ENCODE measurements at places on chromosomes 16 and 17. TPM values are rescaled to one million over a fixed set of nuclear protein-coding genes. Genes with fewer than 3 reads are reported as not detected.

DNA sequence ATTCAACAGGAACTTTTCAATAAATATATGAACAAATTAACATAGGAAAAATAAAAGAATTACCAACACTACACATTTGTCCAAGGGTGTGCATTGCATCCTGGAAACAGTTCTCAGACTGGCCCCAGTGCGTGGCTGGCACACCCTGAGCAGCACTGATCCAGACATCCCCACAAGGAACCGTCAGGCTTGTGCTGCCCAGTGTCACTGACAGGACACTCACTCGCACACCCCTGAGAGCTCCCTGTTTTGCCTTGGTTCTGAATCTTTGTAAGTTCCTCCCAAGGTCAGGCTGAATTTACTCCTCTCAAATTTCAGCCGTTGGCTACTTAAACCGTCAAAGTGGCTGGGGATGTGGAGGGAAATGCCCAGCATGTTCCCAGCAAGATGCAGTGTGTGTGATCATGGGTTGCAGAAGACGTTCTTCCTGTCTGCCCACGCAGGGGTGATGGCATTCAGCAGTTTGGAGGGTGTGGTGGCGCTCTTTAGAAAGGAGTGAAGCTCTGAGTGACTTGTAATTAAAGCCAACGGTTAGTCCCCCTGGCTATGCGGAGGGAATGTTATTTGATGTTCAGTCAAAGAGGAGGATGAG is 1.7 kb downstream of the MT2A start:
- H3K36me3 ChIP-seq = no peaks in the 10 kb centered on the region
- H3K4me1 ChIP-seq = no peaks in the 10 kb centered on the region
- H3K27me3 ChIP-seq = no peaks in the 10 kb centered on the region
- peak overlapping the region; percentile 78 for H3K27ac ChIP-seq

Gene NUTF2
- 69.1 TPM for polyA plus RNA-seq

GRCh38 chr16:57284209-57284951 is at the start of gene PLLP:
Gene PLLP, minus strand, starts transcription at chr16:57284672. Its CDS starts 132 bp downstream, at chr16:57284540.
- peaks cover 7% of the 10 kb centered on the region for H3K4me1 ChIP-seq
- peak; percentile 53 for DNase-seq
- peak within 1 kb of the TSS; percentile 69 for H3K27ac ChIP-seq
- H3K4me3 ChIP-seq = peak within 1 kb of the TSS; percentile 82
- no peaks in the 10 kb centered on the region for H3K36me3 ChIP-seq

- H3K4me3 ChIP-seq = no peak overlapping the region
- H3K36me3 ChIP-seq = no peaks in the 10 kb centered on the region
- H3K27ac ChIP-seq = no peak overlapping the region
- H3K4me1 ChIP-seq = no peaks in the 10 kb centered on the region
- no peaks in the 10 kb centered on the region for H3K27me3 ChIP-seq
Observed at GRCh38 chr17:19258371-19258770, 21.2 kb downstream of the EPN2 start.

Gene CA4
- polyA plus RNA-seq = 32.0 TPM

DNA sequence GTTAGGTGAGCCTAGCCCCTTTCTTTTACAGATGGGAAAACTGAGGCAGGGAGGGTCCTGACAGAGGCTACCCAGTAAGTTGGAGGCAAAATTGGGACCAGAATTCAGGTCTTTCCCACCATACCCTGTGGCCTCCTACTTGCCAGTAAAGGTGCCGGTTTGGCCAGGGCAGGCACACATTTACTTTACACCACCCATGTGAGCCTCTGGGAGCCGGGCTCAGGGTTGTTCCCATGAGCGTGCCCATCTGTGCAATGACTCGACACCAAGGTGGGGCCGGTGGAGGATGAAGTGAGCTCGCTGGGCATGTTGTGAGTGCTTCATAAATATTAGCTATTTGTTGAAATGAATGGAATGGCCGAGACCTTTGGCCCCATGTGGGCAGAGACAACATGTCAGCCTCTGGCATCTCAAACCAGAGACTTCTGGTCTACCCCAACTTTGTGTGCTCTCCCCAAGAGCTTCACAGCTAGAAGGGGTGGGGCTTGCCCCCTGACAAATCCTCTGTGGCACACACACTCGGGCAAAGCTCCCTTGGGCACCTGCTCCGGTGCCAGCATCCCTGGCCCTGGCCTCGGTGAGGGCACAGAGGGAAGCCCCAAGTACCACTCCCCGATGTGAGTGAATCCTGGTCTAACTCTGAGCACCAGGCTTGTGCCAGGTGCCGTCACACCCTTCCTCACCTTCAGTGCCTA is 60.1 kb downstream of the SRCIN1 start:
- H3K4me1 ChIP-seq = no peaks in the 10 kb centered on the region
- no peaks in the 10 kb centered on the region for H3K36me3 ChIP-seq
- no peak overlapping the region for H3K27ac ChIP-seq
- DNase-seq = no peak
- no peaks in the 10 kb centered on the region for H3K27me3 ChIP-seq

- no peaks in the 10 kb centered on the region for H3K4me1 ChIP-seq
- DNase-seq = no peak
- no peak overlapping the region for H3K27ac ChIP-seq
- no peaks in the 10 kb centered on the region for H3K27me3 ChIP-seq
- H3K4me3 ChIP-seq = no peak overlapping the region
- H3K36me3 ChIP-seq = no peaks in the 10 kb centered on the region
Observed at GRCh38 chr17:48416971-48417370, 13.0 kb downstream of the SKAP1 start.
